A172 (cell line): ENCODE measurements at places on chromosomes 16 and 17.
A peak's percentile ranks its signal among the peaks of the same experiment; 100 is the strongest.

DNA sequence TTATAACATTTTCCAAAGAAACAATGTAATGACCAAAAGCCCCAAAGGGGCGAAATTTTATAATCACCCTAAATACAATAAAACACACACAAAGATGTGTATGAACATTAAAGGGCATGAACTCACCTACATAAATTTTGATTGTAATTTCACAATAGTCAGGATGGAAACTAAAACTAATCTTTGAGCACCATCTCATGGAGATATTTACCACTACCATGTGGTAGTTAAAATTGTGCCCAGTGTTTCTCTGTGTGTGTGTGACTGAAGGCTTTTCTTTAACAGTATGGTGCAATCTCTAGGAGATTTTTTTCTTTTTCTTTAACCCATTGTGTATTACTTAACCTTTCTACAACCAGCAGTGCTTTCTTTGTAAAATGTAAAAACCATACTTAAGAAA lies 19.7 kb upstream of the MEIOC start:
- peak; percentile 60 for DNase-seq

GRCh38 chr17:27264068-27264812 lies 29.7 kb upstream of the WSB1 start:
- no peak for DNase-seq

DNA sequence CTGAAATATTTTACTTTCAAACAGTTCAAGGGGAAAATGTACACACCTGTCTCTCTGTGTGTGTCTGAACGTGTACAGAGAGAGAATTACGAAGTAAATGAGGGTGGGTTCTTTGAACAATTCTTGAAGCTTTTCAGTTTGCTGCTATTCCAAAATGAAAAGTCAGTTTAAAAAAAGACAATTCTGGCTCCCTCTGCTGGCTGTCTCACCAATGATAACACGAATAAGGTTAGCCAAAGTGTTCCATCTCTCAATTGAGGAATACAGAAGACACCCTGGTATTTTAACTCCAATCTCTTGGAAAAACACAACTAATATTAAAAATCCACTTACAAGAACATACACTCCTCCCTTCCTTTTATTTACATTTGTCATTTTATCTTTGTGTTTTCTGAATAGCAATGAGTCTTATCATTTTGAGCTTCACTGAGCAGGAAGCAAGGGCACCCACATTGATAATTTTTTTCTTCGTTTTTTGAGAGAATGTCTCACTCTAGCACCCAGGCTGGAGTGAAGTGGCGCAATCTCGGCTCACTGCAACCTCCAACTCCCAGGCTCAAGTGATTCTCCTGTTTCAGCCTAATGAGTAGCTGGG lies 20.5 kb downstream of the EFTUD2 start:
- DNase-seq: peak; percentile 47

DNA sequence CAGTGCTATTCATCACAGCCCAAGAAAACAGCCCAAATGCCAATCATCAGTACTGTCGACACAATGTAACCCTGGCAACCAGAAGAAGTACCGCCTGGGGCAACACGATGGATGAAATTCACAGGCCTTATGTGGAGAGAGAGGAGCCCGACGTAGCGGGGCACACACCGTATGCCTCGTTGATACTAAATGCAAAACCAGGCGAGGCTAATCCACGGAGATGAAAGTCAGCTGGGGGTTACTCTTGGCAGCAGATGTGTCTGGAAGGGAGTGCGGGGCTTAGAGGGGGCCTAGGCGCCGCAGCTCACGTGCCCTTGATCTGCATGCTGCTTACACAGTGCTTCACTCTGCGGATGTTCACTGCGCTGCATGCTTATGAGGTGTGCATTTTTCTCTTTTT lies 29.8 kb downstream of the ITGAE start:
- no peak for DNase-seq

DNA sequence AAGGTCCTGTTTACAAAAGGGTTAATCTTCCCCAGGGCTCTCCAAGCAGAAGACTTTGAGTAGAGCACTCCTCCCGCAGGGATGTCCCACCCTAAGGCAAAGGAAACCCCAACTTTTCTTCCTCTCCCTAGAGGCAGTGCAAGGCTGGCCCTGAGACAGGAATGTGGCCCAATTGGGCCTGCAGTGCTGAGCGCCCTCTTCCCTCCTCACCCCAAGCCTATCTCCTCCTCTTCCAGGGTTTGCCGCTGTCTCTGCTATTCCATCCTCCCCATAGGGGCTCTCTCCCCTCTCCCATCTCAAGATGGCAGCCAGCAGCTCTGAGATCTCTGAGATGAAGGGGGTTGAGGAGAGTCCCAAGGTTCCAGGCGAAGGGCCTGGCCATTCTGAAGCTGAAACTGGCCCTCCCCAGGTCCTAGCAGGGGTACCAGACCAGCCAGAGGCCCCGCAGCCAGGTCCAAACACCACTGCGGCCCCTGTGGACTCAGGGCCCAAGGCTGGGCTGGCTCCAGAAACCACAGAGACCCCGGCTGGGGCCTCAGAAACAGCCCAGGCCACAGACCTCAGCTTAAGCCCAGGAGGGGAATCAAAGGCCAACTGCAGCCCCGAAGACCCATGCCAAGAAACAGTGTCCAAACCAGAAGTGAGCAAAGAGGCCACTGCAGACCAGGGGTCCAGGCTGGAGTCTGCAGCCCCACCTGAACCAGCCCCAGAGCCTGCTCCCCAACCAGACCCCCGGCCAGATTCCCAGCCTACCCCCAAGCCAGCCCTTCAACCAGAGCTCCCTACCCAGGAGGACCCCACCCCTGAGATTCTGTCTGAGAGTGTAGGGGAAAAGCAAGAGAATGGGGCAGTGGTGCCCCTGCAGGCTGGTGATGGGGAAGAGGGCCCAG lies 1.0 kb downstream of the PRRT2 start:
- DNase-seq: no peak

DNA sequence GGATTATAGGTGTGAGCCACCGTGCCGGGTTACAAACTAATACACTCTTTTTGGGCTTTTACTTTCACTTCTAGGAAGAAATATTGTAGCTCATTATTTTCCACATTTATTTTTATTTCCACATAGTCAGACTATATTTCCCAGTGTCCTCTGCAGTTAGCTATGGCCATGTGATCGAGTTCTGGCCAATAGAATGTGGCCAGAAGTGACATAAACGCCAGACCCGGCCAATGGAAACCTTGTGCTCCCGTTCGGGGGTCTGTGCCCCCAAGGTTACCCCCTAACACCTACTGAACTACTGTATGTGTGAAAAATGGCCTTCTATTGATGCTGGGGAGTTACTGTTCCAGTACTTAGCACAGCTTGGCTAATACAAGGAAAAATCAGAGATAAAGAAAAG lies 13.2 kb upstream of the RPTOR start:
- DNase-seq: no peak

GRCh38 chr17:68714676-68715075 lies 113.5 kb upstream of the FAM20A start:
- DNase-seq: no peak
